DMS53 (cell line): ENCODE measurements at places on chromosomes 7 and 10.

DNA sequence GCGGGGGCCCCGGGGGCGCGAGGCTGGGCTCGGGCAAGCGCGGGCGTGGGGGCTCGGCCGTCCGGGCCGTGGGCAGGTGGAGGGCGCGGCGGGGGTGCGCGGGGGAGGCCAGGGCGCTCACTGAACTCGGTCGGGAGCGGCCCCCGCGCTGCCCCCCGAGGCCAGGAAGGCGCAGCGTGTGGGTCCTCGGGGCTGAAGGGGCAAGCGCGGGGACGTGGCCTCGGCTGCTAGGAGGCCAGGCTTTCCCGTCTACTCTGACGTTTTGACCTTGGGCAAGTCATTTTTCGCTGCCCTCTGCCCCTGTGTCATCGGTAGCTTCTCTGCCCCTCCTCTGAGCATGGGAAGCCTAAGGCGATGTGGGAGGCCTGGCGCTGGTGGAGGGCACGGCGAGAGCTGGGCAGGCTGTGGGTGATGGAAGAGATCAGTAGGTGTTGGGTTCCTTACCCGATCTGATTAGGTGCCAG is 441 bp downstream of the FBH1 start:
- DNase-seq, result peak; percentile 62

DNA sequence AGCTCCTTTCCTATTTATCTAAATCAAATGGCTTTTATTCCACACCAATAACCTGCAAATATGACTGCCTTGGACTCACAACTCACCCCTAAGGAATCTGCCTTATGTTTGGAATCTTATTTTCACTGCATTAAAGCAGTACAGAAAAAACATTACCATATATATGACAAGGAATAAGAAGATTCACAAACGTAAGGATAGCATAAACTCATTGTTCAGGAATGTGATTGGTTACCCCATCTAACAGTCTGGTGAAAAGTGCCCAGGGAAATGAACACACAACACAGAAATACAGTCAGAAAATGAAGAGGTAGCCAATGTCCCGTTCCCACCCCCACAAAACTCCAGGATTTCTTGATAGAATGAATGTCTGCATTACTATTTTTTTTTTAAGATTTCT is 2.0 kb downstream of the PPP3CB start:
- no peak for DNase-seq

DNA sequence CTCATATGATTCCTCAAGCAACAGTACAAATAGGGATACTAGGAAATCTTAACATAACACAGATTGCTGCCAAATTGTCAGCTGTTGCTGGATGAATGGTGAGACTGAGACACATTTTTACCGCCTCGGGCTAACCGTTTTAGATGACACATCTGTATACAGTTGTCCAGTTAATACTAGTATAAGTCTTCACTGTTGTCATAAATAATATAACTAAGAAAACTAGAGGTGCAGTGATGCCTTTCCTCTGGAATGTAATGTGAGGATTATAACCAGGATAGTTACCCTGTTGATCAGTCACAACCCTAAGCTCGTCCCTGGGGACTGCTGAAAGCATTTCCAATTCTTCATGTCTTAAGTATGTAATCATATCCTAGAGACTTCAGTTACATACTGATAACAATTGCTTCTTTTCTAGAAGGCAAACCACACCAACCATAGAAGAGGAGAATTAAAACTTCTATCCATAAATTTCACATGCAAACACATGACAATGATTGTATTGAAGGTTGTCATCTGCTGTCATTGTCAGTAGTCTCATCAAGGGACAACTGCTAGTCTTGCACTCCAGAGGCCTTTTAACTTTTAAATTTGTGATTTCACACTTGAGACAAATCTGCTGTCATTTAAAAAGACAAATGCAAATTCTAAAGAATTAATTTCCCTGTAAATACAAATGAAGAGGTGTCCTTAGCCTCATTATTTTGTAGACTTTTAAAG is 100.4 kb upstream of the SEMA3D start:
- no peak for DNase-seq

DNA sequence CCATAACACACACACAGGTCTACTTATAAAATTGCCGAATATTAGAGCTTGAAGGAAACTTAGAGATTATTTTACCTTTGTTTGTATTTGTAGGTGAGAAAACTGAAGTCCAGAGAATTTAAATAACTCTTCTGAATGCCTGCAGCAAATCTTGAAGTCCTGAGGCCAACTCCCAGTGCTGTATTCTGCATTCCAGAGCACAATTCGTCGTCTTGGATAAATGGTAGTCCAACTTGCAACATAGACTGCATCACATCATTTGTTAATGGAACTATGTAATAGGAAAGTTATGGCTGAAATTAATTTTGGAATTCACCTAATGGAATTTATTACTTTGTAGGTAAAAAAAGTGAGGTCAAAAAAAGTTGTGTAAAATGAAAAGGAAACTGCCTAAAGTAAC is 37.3 kb upstream of the SEMA3D start:
- no peak for DNase-seq

DNA sequence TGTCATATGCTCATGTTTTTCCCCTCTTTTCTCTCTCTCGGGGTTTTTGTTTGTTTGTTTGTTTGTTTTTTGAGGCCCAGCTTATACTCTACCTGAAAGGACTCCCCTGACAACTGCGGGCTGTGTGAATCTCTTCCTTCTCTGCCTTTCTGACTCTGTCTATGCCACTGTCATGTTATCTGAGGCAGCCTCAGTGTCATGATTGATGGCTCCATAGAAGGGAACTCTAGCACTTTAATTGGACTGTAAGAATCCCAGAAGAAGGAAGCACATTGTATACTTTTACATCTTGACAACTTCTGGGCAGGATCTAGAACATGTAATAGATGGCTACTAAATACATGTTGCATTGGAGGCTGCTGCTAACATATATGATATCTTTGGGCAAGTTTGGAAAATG is 25.4 kb downstream of the AKR1B15 start:
- no peak for DNase-seq

DNA sequence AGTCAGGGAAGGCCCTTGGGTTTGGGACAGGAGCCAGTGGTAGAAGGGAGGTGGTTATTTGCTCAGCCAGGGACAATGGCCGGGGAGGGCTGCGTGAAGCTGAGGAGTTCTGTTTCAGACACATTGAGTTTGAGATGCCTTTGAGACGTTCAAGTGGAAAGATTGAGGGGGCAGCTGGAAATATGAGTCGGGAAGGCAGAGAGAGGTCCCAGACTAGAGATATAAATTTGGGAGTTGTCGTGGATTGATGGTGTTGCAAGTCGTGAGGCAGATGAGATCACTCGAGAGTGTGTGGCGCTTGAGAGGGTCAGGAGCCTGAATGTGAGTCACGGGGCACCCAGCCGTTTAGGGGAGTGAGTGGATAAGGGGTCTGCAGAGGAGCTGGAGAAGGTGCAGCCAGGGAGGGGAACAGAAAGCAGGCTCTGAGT is 73.3 kb downstream of the ZMIZ1 start:
- no peak for DNase-seq

GRCh38 chr10:68606918-68607317 is 46.8 kb downstream of the TET1 start:
- no peak for DNase-seq

DNA sequence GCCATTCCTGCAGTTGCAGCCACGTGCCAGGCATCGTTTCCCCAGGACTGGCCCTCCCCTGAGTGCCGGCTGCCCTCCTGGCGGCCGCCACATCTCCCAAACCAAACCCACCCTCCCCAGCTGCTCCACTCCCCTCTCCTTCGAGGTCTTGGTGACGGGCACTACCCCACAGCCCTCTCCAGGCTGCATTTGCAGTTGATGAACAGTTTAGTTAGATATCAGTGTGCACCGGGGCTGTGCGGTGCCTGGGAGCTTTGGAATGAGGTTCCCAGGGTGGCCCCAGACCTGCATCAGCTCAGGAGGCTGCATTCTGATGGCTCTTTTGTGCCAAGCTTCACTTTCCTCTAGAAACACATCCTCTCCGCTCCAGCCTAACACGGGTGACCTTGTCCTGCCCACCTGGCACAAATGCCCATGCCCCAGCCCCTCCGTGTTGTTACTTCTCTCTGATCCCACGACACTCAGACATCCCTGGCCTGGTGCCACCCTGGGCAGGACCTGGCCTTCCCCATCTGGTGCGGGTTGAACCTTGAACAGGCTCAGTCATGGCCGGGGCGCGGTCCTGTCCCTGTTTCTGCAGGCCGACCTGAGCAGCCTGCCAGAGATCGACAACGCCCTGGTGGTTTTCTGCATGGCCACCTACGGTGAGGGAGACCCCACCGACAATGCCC is 14.5 kb downstream of the TMEM120A start:
- no peak for DNase-seq

- no peak for DNase-seq
Observed at GRCh38 chr10:82124713-82125112, 249.7 kb downstream of the NRG3 start.

DNA sequence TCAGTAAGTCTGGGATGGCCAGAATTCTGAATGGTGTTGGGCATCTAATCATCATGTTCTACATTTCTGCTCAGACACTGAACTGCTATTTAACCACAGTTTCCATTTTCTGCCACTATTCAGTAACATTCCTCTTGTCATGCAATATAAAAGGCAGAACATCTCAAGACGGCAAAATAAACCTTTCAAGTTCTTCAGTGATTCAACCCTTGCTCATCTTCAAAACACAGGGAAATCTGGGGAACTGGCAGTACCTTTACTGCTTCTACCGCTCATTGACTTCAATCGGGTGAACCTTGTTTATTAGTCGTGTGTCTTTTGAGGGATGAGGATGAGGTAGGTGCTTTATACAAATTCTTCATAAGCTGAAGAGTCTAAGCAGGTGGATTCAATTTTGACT is 184.7 kb upstream of the ANK3 start:
- DNase-seq, result no peak

- no peak for DNase-seq
Observed at GRCh38 chr10:63116452-63117072, 16.6 kb upstream of the NRBF2 start.

DNA sequence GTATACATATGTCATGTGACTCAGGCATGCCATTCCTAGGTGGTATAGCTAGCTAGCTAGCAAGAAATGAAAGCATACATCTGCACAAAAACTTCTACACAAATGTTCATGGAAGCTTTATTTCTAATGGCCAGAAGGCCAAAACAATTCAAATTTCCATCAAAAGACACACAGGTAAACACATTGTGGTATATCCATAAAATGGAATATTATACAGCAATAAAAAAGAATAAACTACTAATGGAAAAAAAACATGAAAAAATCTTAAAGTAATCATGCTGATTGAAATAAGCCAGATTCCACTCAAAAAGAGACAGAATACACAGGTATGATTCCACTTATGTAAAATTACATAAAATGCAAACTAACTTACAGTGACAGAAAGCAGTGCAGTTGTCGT is 154.3 kb downstream of the MACC1 start:
- DNase-seq, result no peak

DNA sequence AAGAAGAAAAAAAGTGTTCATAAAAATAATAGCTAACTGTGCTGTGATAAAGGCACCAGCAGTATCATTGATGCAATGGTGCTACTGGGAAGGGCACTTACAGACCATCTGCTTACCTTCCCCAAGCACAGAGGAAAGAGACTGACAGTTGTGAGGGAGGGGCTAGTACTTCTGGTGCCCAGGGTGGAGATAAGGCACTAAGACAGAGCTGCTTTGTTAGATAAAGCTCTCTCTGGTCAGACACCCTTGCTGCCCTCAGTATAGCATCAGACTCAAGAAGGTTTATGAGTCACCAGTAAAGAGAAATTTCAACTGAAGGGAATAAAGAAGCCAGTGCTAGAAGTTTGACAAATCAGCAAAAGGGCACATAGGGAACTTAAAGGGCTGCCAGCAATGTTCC is 325.6 kb downstream of the HPSE2 start:
- no peak for DNase-seq

DNA sequence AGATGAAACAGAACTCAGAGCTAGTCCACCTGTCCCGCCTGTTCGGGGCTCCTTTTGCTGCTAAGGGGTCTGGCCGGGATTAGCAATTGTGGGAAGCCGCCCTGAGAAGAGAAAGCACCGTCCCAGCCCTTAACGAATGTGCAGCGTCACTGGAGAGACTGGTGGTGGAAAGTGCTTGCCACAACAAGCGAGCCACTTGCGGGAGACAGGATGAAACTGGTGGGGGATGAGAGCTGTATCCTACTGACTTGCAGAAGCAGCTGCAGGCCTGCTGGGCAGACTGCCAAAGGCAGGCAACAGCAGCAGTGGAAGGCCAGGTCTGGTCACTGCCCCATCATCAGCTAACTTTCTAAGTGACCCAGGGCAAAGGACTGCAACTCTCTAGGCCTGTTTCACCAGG is 95.4 kb downstream of the FAM53B start:
- DNase-seq, result peak; percentile 99

- DNase-seq, result no peak
Observed at GRCh38 chr7:115058726-115059125, 136.8 kb downstream of the MDFIC start.

- no peak for DNase-seq
Observed at GRCh38 chr7:148540041-148540738, 50.4 kb upstream of the C7orf33 start.

DNA sequence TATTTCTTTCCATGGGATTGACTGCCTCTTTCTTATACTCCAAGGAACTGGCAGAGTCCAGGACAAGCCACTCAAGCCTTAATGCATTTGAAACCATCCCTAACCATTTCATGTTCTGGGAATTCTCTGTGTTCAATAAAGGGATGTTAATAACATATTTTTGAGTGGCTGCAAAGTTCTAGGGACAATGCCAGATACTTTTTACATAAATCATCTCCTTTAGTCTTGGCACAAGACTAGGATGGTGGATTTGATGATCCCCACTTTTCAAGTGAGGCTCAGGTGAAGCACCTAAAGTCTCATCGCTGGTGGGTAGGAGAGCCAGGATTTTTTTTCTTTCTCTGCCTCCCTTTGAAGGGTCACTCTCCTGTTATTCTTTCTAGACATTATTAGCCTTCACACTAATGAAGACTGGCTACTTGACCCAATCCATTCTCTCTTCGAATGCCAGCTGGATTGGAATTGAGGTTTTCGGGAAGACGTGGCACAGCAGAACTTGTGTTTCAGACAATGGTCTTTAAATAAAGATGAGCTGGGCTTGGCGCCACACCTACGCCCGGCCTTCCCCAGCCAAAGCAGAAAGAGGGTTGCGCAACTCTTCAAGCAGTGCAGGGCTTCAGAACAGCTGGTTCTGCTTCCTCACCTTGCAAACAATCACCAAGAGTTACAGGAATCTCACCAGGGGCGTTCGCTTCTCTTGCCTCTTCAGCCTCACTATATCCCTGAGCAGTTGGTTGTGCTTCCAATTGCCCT is 73.8 kb upstream of the BMPER start:
- no peak for DNase-seq

GRCh38 chr10:11773761-11774441 is 31.7 kb downstream of the ECHDC3 start:
- DNase-seq, result no peak

DNA sequence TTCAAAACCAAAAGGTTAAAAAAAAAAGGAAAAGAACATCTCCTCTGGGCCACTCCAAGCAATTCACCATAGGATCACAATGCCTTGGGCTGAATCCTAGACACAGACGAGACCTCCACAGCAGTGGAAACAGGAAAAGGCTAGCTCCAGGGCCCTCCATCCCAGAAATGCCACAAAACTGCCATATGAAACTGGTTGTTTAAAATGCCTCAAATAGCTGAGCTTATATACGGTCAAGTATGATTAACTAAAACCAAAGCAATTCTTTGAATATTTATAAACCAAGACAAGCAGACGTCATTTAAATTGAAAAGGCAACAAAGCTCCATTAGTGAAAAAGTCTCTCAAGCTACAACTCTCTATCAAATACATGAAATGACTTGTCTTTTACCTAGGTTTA is 63.1 kb downstream of the DOCK4 start:
- no peak for DNase-seq
